ENCODE measurements at places on chromosomes 16 and 17. TPM values are rescaled to one million over a fixed set of nuclear protein-coding genes. Genes with fewer than 3 reads are reported as not detected.

DNA sequence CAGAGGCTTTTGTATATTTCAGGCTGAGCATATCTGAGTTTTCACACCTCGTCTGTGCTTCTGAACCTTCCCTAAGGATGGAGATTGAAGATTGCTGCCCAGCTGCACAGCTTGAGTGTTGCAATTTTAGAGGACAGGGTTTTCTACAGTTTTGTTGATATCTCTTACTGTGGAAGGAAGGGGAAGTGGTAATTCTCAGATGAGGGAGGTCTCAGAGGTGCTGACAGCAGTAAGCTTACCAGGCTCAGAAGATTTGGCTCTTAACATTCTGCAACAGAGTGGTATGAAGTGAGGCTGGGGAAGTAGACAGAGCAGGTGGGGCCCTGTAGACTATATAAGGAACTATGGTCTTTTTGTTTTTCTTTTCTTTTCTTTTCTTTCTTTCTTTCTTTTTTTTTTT, 45.8 kb upstream of the ARHGAP17 start:
- no peak for DNase-seq

- peak; percentile 34 for DNase-seq
Measured at GRCh38 chr17:8825802-8826201, 26.6 kb upstream of the MFSD6L start.

DNA sequence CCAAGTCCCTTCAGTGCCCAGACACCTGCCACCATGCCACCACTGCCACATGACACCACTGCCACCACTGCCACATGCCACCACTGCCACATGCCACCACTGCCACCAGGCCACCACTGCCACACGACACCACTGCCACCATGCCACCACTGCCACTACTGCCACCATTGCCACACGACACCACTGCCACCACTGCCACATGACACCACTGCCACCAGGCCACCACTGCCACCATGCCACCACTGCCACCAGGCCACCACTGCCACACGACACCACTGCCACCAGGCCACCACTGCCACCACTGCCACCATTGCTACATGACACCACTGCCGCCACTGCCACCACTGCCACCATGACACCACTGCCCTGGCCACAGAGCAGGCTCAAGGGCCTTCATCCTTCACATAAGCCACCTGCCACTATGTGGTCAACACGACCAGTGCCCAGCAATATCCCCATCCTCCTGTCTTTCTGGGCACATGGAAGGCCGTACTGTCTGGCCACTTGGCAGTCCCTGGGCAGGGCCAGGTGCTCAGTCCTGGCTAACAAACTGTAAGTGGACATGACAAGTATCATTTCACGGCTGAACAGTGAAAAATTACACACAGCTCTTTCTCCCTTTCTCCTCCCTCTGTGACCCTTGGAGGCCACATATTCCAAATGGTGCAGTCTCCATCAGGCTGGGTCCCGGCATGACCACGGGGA, 33.1 kb downstream of the ABR start:
- DNase-seq: no peak

GRCh38 chr17:32569171-32570080, 82.6 kb downstream of the CDK5R1 start:
- DNase-seq: no peak

DNA sequence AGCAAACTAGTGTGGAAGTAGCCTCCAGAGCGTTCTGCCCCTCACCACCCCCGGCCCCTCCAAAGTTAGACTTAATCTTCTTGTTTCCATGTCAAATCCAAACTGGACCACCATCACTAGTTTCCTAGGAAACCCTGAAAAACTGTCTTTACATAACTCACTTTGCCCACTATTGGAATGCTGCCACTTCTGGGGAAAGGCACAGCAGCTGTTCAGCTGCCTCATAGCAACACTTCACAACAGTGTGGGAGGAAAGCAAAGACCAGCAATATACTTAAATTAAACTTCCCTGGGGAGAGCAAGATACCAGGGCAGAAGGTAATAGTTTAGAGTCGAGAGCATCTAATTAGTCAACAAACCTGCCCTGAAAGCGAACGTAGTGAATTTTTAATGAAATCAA, 452.2 kb downstream of the KCNJ2 start:
- DNase-seq: no peak

- DNase-seq: no peak
Measured at GRCh38 chr16:81703177-81704155, 75.6 kb upstream of the PLCG2 start.

DNA sequence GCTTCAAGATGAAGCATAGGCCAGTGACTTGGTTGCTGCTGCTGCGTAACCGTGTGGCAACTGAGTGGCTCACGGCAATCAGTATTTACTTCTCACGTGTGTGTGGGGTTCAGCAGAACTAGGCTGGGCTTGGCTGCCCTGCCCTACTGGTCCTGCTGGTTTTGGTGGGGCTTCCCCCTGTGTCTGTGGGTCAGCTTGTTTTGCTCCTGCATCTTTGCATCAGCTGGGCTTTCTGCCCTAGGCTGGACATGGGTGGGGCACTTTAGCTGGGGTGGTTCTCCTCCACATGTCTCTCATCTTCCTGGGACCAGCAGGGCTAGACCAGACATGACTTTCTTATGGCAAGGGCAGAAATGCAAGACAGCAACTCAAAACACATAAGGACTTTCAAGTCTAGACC, 550.5 kb downstream of the MAF start:
- DNase-seq: no peak

DNA sequence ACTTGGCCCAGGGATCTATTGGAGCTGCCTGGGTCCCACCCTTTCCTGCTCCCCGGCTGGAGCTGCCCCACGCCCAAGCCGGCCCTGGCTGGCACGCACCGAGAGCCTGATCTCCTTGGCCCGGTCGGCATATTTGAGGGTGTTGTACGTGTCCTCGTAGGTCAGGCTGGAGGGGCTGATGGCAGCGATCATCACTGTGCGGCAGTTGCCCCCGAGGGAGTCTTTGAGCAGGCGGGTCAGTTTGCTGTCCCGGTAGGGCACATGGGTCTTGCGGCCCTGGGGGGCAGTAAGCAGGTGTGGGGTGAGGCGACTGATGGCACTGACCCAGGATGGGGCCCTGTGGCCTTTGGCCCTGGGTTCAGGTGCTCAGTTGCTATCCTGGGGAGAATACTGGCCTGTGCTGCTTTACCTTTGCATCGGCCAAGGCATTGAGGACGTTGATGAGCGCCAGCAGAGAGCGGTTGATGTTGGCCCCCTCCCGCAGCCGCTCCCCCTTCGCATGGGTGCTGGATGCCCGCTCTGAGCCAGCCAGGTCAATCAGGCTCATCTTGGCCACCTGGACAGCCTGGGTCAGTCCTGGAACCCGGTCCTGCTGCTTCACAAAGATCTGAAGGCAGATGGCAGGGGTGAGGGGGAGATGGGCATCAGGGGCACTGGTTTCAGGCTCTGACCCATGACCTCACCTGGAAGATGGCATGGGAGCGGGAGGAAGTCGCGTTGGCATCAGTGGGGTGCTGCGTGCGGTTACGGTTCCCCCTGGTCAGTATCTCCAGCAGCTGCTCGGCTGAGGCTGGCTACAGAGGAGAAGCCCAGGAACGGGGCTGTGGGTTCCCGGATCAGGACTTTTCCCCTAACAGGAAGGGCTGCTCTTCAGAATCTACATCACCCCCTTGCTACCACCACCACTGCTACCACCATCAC, 13.5 kb downstream of the KIF18B start:
- DNase-seq: no peak

DNA sequence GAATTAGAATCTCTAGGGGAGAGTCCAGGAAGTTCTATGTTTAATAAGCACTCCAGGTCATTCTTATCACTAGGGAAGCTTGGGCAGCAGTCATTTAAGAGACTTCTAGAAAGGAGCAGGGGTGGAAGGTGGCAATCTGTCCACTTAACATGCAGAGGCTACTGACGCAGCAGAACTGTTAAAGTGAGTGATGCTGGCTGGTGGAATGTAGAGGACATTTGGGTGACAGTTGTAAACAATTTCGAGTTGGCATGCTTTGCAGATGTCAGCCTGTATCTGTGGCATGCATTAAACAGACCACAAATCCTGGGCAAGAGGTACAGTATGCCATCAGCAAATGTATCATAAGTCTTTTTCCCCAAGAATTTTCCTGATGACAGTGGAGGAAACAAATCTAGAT, 40.5 kb upstream of the HS3ST3A1 start:
- DNase-seq: no peak

DNA sequence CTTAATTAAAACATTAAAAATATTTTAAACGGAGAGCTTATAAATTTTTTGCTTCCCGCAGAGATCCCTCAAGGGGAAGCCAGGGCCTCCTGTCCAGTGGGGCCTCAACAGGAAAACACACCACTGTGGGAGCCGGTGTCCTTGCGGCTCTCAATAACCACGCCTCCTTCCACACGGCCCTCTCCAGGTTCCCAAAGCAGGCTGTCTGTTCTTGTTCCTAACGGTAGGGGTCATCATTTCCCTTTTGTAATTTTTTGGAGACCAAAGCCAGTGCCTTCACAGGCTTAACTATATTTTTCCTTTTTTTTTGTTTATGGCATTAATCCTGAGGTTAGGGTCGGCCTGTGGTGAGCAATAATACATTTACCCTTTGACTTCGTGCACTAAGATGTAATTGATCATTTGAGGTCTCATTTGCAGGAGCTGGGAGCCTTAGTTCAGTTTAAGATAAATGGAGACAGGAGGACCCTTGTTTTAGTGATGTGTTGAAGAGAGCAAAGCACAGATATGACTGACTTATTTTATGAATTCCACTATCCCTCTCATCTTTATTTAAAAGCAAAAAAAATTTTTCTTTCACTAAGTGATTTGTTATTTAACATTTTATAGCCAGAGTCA, 77.5 kb upstream of the N4BP1 start:
- DNase-seq: peak; percentile 90

- no peak for DNase-seq
Measured at GRCh38 chr16:4309833-4310266, 6.0 kb upstream of the GLIS2 start.

- DNase-seq: no peak
Measured at GRCh38 chr17:58533616-58534188, 19.3 kb upstream of the MTMR4 start.

DNA sequence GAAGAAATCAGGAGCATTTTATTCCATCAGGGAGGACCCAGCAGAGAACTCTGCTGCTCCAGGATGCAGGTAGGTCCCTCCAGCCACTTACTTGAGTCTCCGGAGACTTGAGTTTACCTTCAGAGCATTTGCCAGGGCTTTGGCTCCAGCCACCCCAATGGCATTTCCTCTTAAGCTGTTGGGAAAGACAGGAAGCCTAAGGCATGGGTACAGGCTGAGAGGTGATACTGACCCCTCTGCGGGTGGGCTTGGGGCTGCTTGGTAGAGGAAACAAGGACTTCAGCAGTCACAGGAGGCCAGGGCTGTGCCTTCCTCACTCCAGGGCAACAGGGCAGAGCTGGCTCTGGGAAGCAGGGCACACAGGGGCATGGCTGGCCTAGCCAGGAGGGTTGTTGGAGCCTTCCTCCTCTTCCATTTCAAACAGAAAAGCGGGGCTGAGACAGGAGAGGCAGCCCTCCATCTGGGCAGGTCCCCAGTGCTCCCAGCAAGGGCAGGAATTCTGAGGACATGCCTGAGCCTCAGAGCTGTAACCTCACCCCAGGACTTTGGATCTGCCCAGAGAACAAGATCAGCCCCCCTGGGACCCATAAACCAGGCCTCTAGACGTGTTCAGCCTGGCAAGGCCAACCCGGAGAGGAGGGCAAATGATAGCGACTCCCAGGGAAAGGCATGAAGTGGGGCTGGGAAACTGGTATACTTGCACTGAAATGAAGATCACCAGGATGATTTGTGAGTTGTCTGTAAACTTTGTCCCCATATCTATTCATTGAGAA, 34.4 kb downstream of the NLRC3 start:
- no peak for DNase-seq

- DNase-seq: peak; percentile 50
Measured at GRCh38 chr16:80345701-80346100, 195.1 kb upstream of the DYNLRB2 start.

Gene GRAP
- 3.3 TPM for total RNA-seq

Gene CDH16
- not detected for total RNA-seq

Gene SLFN14
- not detected for total RNA-seq

Gene G6PC1
- total RNA-seq: not detected

Gene ADAP2
- 14.1 TPM for total RNA-seq

Gene CLEC3A
- total RNA-seq: not detected

Gene CHP2
- not detected for total RNA-seq

Gene ORC6
- total RNA-seq: 0.32 TPM
